Endothelial cell (in vitro differentiated cells): ENCODE measurements at places on chromosomes 7 and 10.

GRCh38 chr7:14184292-14184864 is 194.9 kb upstream of the ETV1 start:
- no peak for DNase-seq

- no peak for DNase-seq
These were observed 41.5 kb downstream of the PYROXD2 start for GRCh38 chr10:98373260-98374040.

DNA sequence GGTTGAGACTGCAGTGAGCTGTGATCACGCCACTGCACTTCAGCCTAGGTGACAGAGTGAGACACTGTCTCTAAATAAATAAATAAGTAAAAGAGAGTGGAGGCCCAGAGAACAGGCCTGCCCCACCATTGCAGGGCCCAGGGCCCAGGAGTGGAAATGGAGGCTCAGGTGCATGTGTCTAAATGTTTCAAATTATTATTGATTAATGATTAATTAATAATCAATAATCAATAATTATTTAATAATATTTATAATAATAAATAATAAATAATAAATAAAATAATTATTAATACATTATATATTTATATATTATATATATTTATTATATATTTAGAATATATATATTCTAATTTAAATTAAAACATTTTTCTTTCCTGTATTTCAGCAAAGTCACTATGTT is 53.7 kb upstream of the ZRANB1 start:
- no peak for DNase-seq

- no peak for DNase-seq
These were observed 9.5 kb upstream of the KAZALD1 start for GRCh38 chr10:101052285-101052684.

DNA sequence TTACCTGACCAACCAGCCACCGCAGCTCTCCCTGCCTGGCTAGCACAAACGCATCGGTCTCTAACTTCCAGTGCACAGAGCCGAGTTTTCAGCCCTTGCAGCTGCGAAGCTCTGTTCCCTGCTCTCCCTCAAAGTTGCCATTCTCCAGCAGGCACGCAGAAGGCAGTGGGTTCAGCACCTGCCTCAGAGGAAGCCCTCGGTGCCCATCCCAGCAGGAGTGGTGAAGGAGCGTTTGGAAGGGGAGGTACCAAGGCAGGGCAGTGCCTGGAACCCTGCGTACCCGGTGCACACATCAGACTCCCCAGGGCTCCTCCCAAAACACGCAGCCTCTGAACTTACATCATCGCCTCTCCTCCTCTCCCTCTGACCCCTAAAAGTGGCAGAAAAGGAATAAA is 1.7 kb upstream of the STK32C start:
- DNase-seq: no peak

- no peak for DNase-seq
These were observed 394.9 kb downstream of the DGKB start for GRCh38 chr7:14507617-14508016.

DNA sequence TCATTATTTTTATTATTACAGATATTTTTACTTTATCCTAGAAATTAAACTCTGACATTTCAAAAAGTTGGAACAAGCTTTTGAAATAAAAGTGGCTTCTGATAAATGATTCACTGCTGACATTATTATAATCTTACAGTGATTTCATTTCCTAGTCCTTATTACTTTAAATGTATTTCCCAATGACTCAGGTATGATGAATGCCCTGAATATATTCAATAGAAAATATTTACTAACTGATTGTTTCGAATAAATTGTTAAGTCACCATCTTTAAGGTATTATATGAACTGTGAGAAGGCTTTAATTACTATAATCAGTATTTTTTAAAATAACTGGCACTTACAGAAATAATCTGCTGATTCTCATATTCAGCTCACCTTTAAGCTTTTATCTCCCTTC is 21.6 kb downstream of the DKK1 start:
- DNase-seq: no peak

GRCh38 chr10:117500456-117500855 is 42.1 kb upstream of the EMX2 start:
- DNase-seq: no peak

DNA sequence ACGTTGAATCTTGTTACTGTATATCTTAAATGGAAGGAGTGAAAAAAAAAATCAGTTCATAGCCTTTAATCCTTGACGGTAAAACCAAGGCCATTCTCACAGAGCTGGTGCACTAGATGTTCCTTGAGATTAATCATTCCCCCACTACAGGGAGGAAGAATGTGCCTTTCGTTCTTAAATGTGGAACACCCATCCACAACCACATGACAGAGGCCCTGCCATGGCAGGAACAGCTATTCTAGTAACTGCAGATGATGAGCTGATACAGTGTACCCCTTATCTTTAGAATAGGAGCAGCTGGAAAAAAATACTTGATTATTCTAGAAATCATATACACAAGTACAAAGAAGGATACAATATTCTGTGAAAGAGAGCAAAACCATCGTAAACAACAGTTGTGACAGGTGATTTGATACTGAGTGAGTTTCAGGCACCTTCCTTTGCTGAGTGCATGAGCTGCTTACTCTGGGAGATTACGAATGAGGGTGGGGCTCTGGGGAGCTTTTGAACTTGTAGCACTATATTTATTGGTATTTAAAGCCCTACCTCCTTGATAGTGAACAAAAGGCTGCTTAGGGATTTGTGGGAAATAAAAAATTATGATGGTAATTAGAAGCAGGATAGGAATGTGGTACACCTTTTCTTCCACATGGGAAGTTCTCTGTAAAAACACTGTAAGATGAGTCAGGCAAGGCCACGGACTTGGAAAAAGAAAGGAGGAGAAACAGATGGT is 244.4 kb upstream of the SLC26A5 start:
- no peak for DNase-seq

GRCh38 chr7:85392326-85392725 is 205.5 kb upstream of the SEMA3D start:
- no peak for DNase-seq

GRCh38 chr10:3564346-3565002 is 220.5 kb downstream of the KLF6 start:
- no peak for DNase-seq

GRCh38 chr10:58951746-58952145 is 224.7 kb upstream of the PHYHIPL start:
- DNase-seq: no peak

- DNase-seq: no peak
These were observed 74.3 kb downstream of the GFRA1 start for GRCh38 chr10:116198676-116199035.

DNA sequence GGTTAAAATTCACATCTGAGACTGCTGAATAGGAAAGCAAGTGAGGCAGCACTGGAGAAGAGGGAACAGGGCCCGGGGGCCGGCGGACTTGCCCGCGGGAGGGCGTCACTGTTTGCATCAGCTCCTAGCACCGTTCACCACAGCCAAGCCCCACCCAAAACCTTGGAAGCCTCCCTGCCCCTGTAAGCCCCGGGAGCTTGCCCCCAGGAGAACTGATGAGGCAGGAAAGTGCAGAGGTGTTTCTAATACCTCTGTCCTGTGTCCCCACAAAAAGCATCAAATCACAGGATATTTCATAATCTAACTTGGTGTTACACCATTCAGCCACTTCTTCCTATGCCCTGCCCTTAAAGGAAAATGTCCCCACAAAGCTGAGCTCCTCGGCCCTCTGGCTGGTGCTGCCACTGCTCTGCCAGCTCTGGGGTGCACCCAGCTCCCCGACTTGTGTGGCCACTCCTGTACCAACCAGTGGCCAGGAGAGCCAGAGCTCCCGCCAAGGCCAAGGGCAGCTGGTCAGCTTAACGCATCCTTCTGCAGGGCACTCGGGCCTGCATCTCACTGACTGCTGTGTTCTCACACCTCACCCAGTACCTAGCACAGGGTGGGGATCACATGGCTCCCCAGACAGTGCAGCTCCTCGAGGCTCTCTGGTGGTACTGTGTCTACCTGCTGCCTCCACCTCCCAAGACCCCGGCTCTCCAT is 47.3 kb upstream of the CNPY1 start:
- no peak for DNase-seq

GRCh38 chr10:105973360-105973759 is 1191.1 kb downstream of the SORCS1 start:
- peak; percentile 16 for DNase-seq

DNA sequence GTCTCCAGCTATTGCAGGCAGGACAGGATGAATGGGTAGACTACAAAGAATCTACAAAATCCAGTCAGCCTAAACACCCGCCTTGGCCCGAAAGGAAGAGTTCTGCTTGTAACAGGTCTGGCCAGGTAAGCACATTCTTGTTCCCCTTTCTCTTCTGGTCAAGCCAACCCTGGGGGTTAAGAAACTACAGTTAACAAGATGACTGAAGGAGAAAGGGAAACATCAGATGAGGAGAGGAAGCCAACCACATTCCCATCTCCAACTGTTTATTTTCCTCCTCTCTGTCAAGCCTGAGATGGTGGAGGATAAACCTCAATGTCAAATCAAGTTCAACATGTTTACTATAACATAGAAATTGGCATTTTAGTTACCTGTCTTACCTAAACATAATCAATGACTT is 198.9 kb downstream of the IPMK start:
- DNase-seq: no peak

DNA sequence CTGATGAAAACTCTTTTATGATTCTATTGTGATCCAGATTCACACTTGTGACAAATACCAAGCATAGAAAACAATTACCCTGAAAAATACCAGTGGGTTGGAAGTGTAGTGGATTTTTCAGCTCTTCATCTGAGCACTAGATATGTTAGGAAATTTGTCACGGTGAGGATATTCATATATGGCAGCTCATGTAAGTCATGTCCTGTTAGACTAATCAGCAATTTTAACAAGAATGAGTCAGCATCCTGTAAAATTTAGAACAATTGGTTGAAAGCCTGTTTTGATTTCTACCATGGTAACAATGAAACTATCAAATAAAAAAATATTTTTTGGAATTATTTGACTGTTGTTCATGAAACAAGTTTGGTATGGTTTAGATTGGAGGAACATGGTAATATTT is 334.3 kb downstream of the CACNA2D1 start:
- no peak for DNase-seq

GRCh38 chr10:48750019-48750418 is 65.3 kb downstream of the WDFY4 start:
- DNase-seq: no peak

GRCh38 chr7:28708033-28708951 is 249.8 kb downstream of the TRIL start:
- no peak for DNase-seq

GRCh38 chr7:122492007-122492406 is 187.5 kb upstream of the FEZF1 start:
- no peak for DNase-seq

DNA sequence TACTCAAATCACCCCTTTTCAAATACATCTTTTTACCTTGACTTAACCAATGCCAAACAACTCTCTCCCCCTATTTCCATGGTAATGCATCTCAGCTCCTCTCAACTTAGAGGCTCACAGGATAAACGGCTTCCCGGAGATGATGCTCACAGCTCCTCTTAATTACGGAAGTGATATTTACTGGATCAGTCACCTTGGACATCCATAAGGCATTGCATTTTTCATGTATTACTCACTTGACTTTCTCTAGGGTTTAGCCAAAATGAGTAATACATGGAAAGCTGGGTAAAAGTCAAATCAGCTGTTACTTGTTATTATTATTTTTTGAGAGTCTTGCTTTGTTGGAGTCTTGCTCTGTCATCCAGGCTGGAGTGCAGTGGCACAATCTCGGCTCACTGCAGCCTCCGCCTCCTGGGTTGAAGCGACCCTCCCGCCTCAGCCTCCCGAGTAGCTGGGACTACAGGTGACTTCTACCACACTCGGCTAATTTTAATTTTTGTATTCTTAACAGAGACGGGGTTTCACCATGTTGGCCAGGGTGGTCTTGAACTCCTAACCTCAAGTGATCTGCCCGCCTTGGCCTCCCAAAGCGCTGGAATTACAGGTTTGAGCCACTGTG is 73.3 kb upstream of the RHEB start:
- no peak for DNase-seq

- DNase-seq: no peak
These were observed 35.3 kb downstream of the SLC16A9 start for GRCh38 chr10:59674215-59674836.

DNA sequence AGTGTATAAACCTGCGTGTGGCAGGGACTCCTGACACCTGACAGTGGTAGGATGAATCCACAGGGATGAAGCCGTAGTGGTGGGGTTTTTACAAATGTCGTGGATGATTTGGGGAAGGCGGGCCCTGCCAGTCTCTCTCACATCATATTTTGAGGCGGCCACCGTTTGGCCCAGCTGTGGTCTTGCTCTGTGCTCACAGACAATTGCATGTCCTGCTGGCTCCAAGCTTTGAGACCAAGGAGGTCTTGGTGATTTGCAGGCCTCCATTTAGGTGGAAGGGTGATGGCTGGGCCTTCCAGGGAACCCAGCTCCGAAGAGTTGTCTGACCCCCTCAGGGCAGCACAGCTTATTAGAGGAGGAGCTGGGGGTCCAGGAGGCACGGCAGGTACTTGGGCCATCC is 151.1 kb upstream of the SHH start:
- no peak for DNase-seq

- DNase-seq: peak; percentile 69
These were observed 493.3 kb upstream of the PODXL start for GRCh38 chr7:132049462-132050304.

- no peak for DNase-seq
These were observed 17.1 kb downstream of the ENTPD7 start for GRCh38 chr10:99676426-99676825.

DNA sequence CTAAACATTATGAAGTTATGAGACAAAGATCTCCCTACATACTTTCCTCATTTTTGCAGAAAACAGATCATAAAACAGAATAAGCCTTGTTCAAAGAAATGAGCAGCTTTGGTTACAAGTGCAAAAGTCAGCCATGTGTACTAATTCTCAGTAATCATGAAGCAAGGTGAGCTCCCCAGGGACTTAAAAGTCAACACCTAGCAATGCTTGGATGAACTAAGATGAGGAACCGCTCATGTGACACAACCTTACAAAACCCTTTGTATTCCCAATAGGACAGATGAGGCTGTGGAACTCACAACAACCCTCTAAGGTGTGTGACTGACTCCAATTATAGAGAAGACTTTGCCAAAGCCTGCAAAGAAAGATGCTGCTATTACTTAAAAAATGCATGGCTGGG is 154.5 kb downstream of the SLC25A13 start:
- DNase-seq: no peak

- no peak for DNase-seq
These were observed 7.7 kb upstream of the PRKAR1B start for GRCh38 chr7:734808-735207.
